ENCODE measurements at places on chromosomes 1 and 21.

DNA sequence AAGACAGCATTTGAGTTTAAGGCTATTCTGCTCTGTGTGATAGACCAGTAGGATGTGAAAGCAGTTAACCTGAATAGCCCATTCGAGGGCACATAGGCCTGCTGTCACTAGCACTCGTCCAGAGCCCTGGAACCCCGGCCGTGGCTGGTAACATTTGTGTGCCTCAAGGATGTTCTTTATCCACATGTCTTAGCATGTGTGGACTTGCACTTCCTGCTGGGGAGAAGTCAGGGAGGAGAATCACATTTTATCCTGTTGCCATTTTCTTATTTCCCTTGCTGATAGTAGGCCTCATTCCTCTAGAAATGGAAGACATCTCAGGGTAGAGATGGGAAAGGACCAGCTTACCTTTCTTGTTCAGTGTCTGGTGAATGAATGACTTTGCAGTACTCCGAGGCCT lies 54.7 kb downstream of the VPS13D start:
- DNase-seq: no peak

DNA sequence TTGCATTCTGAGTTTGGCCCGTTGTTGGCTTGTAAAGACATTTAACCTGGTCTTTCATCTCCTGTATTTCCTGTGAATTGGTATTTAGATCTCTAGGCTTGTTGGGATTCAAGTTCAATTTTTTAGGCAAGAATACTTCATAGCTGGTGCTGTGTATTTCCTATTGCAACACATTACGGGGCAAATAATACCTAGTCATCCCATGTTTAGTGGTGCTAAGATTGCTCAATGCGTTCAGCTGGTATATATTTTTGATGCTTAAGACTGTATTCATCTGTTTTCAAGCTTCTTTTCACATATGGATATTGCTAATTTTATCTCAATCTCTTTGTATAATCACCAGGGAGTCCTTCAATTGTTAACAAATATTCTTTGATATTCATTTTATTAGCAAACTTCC lies 87.5 kb upstream of the ZBTB18 start:
- no peak for DNase-seq

DNA sequence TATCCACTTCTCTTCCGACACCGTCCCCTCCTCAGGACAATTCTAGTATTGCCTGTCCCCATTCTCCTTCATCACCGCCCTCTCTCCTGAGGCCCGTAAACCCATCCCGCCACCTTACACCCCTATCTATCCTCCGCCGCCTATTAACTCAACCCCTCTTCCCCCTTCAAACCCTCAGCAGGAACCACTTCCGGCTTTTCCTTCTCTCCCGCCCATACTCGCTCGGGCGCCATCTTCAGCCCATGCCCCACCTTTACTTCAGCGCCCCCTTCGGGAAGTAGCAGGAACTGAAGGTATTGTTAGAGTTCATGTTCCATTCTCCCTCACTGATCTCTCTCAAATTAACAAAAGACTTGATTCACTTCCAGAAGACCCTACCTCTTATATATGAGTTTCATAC lies 31.6 kb downstream of the VN1R5 start:
- DNase-seq: no peak

DNA sequence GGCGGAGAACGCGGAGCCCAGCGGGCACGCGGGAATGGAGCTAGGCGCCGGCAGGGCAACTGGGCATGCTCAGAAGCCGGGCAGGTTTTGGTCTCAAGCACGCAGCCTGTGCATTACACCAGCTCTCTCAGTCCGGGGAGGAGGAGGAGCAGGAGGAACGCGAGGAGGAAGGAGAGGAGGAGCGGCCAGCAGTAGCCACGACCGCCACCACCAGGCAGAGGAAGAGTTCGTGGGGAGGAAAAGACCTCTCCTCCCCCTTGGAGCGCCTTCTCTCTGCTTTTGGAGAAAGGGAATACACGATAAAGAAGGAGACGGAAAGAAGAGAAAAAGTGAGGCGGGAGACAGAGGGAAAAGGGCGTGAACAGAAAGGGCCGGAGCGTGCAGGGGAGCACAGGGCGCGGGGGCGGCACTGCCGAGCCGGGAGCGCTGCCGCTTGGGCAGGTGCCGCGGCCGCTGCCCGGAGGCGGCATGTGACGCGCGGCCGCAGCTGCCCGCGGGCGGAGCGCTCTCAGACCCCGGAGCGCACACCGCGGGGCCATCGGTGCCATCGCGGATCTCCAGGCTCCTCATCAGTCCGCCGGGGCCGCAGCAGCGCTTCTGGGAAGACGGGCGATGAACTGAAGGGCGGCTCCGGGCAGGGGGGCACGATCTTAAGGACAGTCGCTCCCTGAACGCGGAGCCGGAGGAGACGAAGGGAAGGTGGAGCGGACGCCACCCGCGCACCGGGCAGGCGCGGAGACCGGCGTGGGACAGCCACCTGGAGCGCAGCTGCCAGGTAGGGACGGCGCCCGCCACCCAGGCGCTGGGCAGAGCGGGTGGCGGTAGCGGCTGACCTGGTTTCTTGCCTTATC lies at the start of gene CHRM3:
TSS of gene CHRM3 (plus strand) at position 116 of the 851 bp plus-strand sequence. CDS start 520,884 bp downstream, outside the sequence.
- DNase-seq: no peak

GRCh38 chr1:43293896-43294760 lies 6.7 kb upstream of the TIE1 start:
- no peak for DNase-seq

Data from GM04503 (cell line).